Stimulated activated CD8-positive, alpha-beta memory T cell treated with anti-CD3 and anti-CD28 coated beads, Interleukin-15, amount 100 ng/mL, for 4 hours (primary cell): ENCODE measurements at places on chromosomes 2 and 18.

DNA sequence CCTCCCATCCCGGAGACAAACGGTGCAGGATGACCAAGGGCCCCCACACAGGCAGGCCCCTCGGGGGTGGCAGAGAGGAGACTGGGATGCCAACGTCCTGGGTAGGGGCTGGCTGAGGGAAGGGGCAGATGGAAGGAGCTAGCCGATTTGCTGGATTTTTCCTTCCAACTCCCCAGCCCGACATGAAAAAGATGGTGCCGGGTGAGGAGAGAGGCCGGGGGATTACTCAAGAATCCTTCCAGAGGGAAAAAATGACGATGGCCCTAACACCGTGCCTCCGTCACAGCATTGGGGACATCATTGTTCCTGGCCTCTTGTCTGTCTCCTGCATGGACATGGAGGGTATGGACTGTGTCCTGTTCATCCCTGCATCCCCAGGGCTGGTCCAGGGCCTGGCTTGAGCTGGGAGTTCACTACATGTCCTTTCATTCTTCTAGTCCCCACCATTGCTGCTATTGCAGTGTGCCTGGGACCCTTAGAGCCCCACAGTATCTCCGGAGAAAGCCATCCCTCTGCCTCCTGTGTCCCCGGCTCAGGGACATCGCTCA lies 217.7 kb downstream of the TNS1 start:
- DNase-seq, result no peak

DNA sequence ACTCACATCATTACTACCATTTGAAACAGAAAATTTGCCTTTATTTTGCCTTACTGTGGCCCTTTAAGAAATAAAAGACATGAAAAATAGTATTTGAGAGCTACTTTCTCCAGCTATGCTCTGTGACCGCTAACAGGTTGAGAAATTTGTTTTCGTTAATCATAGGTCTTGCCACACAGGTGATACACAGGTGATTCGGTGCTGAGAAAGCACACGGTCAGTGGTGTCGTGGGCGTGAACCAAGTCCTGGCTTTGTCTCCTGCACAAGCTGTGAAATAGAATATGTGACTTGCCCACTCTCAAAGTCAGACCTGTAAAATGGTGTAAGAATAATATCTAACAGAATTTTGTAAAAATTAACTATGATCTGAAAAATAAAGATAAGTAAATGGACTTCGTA lies 155.3 kb upstream of the SLC39A10 start:
- DNase-seq, result no peak

DNA sequence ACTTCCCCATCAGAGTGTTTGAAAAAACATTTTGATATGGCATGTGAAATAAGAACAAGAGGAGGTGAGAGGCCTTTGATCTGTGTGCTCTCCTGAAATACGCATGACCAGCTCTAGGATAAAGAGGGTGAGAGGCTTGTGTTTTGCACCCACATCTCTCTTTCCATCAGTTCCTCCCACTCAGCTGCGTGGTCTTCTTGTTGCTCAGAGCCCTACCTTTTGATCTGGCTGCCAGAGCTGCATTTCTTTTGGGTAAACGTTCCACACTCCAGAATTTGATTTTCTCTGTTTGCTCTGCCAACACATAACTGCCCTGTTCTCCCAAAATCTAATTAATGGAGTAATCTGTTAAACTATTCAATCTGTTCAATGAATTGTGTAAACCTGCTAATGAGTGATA lies 72.0 kb upstream of the FN1 start:
- DNase-seq, result no peak

GRCh38 chr18:51171223-51171622 lies 26.3 kb downstream of the MEX3C start:
- no peak for DNase-seq

DNA sequence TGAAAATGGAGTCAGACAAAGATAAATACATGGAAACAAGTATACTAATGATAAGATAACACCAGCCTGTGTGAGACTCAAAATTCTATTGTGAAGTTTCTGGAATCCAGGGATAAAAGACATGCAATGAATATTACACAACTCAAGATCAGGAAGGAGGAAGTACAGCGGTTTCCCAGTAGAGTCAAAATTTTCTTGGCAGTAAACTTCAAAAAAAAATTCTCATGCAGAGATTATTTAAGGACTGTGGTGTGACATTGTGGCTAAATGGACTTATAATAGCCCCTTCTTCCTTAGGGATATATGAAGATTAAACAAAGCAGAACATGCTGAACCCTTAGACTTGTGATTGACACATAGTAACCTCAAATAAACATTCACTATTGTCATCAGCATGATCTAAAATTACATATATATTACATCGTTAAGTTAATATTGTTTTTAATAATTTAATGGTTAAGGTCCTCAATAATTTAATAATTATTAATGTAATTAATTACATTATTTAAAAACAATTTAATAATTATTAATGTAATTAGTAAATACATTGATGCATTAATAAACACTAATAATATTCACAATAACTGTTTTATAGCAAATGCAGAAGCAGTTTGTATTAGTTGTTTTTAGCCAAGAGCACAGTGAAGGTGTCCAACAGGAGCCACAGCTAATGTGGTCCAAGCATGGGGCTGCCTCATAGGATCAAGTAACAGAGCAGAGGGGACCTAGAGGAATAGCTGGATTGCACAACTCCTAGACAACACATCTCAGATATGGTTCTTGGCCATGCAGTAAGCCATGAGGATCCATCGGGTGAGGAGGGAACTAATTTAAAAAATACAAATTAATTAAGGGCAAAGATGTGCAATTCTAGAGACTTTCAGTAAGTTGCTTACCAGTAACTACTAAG lies 77.3 kb downstream of the POLE4 start:
- no peak for DNase-seq

- DNase-seq, result no peak
Measured at GRCh38 chr2:53660886-53661285, 106.7 kb upstream of the CHAC2 start.

DNA sequence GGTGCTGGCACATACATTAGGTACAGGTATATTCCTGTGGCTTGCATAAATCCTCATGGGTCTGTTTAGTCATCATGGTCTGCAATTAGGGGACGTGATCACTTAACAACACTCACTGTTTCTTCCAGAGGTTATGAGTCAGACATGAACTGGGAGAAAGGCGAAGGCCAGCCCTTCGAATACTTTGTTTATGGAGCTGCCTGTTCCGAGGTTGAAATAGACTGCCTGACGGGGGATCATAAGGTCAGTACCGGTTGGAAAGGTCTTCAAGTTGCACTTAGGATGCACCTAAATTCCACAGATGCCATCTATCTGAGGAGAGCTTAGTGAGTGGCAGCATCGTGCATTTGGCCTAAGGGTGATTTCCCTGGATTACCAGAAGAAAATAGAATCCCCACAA lies 76.9 kb downstream of the AOX1 start:
- DNase-seq, result no peak

GRCh38 chr2:231123362-231123898 lies 1.4 kb downstream of the HTR2B start:
- no peak for DNase-seq

DNA sequence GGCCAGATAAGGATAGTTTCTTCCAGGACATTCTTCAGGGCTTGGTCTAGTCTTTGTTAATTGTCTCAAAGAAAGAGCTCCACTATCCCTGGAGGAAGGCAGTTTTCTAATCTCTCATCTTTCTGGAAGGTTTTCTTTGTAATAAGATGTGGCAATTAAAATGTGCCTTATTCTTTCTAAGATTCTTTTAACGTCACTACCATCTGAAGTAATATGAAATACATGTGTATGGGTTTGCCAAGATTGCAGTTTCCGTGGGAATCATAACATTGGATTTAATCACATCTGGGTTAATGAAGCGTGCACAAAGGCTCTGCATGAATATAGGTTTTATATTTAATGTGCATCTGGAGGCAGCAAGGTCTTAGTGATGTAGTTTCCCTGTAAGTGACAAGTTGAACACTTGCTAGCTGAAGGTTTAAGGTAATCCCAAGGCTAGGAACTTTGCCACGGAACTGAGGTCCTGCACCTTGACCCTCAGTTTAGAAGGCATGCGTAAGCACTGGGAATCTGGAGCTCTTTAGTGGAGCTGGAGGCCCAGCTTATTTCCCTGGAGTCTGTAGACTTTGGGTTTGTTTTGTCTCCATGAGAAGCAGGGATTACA lies 25.7 kb downstream of the DIS3L2 start:
- DNase-seq, result no peak

GRCh38 chr2:26770986-26771586 lies 7.0 kb downstream of the SLC35F6 start:
- no peak for DNase-seq

- DNase-seq, result no peak
Measured at GRCh38 chr18:23710068-23710527, 20.8 kb downstream of the LAMA3 start.

DNA sequence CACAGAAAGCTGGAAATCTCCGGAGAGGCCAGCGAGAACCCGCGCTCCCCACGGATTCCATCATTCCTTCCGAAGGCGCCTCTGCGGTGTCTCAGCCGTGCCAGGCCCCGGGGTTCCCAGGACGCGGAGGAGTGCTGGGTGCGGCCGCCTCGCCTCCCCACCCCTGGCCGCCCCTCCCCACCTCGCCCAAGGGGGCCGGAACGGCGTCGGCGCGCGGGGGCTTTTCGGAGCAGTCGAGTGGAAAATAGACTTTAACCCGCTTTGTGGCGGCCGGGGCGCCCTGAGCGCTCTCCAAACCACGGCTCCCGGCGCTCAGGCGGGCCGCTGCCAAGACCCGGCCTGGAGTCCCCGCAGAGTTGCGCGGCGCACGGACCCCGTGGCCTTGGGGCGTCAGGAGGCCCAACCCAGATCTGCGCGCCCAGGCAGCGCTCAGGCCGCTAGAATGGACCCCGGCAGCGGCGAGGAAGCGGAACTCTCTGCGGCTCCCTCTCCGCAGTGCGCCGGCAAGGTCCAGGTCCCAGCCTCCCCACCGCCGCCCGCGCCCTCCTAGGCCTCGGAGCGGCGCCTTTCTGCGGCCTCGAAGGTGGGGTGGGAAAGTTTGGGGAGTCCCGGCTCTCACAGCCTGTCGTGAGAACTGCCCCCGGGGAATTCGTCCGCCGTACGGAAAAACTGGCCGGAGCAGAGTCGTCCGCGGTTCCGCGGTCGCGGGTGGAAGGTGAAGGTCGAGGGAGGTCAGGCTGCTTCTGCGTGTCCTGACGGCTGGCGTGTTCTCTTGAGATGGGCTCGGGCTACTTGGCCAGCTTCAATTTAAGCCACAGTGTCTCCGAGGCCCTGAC lies 1.2 kb upstream of the EMX1 start:
- no peak for DNase-seq

- DNase-seq, result no peak
Measured at GRCh38 chr18:49959176-49959575, 145.8 kb upstream of the ACAA2 start.

- no peak for DNase-seq
Measured at GRCh38 chr2:174014699-174015070, 49.5 kb upstream of the SP3 start.

GRCh38 chr18:12571630-12572029 lies 86.3 kb downstream of the SPIRE1 start:
- no peak for DNase-seq

- DNase-seq, result no peak
Measured at GRCh38 chr2:217890445-217890844, 112.3 kb downstream of the TNS1 start.

GRCh38 chr2:162106146-162106551 lies 32.1 kb upstream of the DPP4 start:
- no peak for DNase-seq

GRCh38 chr18:52401236-52401635 lies 61.2 kb downstream of the DCC start:
- no peak for DNase-seq

- no peak for DNase-seq
Measured at GRCh38 chr18:46374850-46375249, 270.7 kb downstream of the HAUS1 start.

- DNase-seq, result no peak
Measured at GRCh38 chr2:17792515-17792914, 23.7 kb upstream of the MSGN1 start.

DNA sequence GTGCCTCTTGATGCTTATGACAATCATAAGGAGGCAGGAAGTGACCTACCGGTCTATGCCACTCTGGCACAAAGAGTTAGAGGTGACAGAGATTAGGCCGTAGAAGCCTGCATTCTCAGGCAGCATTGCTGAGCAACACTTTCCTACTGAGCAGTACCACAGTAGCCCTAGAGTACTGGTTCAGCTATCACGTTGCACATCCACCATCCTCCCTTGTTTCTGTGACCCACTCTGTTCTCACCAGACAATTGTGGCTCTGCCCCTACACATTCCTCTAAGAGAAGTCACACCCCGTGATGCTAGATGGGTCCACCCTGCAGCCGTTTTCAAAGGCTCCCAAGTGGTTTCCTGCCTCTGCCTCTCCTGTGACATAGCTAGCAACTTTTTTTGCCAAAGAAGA lies 22.6 kb upstream of the SUCLG1 start:
- DNase-seq, result no peak

GRCh38 chr18:72161691-72162090 lies 382.5 kb downstream of the CBLN2 start:
- no peak for DNase-seq

DNA sequence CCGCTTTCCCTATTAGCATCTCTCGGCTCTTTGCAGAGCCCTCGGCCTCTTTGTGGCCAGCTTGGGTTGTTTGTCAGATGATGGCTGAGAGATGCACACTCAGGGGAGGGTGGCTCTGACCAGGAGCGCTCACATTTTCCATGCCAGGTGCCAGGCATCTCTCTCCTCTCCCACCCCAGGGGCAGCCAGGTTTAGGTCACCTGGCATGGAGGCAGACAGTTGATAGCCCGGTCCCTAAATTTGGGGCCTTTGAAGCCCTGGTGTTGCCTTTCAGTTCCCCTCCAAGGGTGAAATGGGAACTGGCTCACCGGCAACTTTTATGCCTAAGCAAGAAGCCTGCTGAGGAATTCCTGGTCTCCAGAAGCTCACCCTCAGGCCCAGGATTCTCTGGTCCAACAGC lies 19.1 kb downstream of the LBH start:
- no peak for DNase-seq

DNA sequence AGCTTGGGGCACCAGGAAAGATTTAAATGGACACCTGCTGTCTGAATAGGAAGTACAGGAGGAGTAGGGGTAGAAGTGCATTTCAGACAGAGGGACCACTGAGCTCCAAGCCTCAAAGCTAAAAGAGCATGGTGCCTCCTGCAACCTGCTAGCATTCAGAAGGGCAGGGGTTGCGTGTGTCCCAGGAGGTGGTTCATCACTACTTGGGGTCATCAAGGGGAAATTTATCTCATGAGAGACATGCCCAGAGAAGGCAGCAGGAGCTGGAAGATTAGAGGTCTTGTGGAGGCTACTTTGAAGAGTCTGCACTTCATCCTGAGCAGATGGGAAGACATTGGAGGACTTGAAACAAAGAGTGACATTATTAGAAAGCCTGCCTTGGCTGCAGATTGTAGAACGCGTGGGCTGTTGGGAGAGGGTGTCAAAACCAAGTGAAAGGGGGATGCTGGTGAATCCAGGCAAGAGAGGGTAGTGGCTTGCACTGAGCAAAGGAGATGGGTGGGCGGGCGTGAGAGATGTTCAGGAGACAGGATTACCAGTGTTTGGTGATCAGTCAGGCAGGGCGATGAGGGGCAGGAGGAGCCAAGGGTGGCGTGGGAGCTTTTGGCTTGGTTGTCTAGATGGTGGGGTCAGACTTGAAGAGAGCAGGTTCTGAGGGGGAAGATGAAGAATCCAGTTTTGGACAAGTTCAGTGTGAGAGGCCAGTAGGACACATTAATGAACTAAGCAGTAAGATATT lies 154.0 kb downstream of the DYSF start:
- DNase-seq, result no peak
